Airway epithelial cell (primary cell): ENCODE measurements at places on chromosomes 13 and 19. TPM values are rescaled to one million over a fixed set of nuclear protein-coding genes. Genes with fewer than 3 reads are reported as not detected.

MIDN gene
- 32.7 and 52.6 TPM in 2 replicates for total RNA-seq

CBLC gene
- total RNA-seq, result 86.0 and 97.3 TPM in 2 replicates

ANKRD24 gene
- total RNA-seq, result under 0.01 and 0.28 TPM in 2 replicates

NCAN gene
- not detected in 2 replicates for total RNA-seq

NUP58 gene
- total RNA-seq, result 42.3 and 87.3 TPM in 2 replicates

SOHLH2 gene
- total RNA-seq, result 0.07 TPM in 1 of 2 replicates, not detected in the other

ZNF329 gene
- 5.2 and 5.3 TPM in 2 replicates for total RNA-seq

DMWD gene
- total RNA-seq, result 20.0 and 24.5 TPM in 2 replicates

ARHGAP35 gene
- 21.7 and 28.5 TPM in 2 replicates for total RNA-seq

TPTE2 gene
- not detected in 2 replicates for total RNA-seq

FCHO1 gene
- total RNA-seq, result 4.1 and 6.6 TPM in 2 replicates

ZNF844 gene
- total RNA-seq, result 0.56 and 1.1 TPM in 2 replicates

UCHL3 gene
- 105 and 111 TPM in 2 replicates for total RNA-seq

SPACA4 gene
- total RNA-seq, result not detected in 2 replicates

SYT5 gene
- not detected in 2 replicates for total RNA-seq

PSPC1 gene
- total RNA-seq, result 52.7 and 58.3 TPM in 2 replicates

ZNF816 gene
- 2.3 and 5.4 TPM in 2 replicates for total RNA-seq

RASGRP4 gene
- total RNA-seq, result not detected in 2 replicates

IGSF23 gene
- total RNA-seq, result not detected in 2 replicates

CTXN1 gene
- total RNA-seq, result 6.7 and 7.8 TPM in 2 replicates

MAG gene
- total RNA-seq, result not detected in 2 replicates
